Skeletal muscle cell (primary cell): ENCODE measurements at places on chromosomes 16 and 17.

GRCh38 chr16:57100445-57100844, 8.1 kb downstream of the CPNE2 start:
- no peak for DNase-seq

DNA sequence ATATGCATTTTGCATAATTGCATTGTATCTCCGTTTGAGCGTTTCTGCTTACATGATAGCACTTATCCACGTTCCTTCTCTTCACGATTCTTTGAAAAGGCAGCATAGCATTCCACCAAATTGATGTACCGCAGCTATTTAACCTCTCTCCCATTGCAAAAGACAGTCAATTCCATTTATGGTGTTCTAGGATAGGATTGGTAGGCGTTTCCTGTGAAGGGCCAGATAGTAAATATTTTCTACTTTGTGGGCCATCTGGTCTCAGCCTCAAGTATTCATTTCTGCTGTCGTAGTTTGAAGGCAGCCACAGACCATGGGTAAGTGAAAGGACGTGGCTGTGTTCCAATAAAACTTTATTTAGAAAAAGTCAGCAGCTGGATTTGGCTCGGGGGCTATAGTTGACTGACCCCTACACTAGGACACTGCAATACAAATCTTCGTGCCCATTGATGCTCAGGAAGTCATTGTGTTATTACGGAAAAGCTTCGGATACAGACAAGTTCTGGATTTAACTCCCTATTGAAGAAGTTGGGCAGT, 10.1 kb downstream of the SNX29 start:
- DNase-seq, result no peak

DNA sequence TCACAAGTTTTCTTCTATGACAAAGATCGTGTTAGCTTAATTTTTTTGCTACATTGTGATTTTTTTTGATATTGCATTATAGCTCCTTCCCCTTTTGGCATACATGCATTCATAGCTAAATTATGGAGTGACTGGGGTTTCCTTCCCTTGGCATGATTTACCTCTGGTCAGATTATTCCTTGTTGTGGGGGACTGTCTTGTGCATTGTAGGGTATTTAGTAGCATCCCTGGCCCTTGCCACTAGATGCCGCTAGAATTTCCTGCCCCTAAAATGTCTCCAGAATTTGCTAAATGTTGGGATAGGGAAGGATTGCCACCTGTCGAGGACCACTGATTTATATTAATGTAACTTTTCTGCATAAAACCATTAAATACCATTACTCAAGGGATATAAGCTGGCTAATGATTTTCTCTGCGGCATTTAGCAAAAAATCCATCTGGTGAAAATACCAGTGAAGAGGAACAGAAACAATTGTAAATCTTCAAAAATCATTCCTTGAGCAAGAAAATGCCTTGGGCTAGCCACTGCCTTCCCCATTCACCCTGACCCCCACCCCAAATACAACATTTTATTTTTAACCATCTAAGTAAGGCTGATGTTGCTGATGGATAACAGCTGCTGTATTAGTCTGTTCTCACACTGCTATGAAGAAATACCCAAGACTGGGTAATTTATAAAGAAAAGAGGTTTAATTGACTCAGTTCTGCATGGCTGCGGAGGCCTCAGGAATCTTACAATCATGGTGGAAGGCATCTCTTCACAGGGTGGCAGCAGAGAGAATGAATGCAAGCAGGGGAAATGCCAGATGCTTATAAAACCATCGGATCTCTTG, 195.2 kb downstream of the MAP2K6 start:
- no peak for DNase-seq

DNA sequence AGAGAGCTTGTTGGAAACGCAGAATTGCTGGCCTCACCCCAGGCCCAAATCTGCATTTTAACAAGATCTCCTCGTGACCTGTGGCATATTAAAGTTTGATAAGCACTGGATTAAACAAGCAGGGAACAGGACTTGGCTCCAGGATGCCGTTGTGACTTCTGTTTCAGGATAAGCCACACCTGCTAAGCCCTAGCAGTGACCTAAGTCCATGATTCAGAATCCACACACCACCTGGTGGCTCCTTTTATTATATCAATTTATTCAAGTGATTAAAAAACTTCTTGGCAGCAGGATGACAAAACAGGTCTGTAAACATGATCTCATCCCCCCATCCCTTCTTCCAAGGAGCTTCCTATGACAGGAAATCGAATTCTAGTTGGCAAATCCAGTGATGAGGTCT, 9.1 kb downstream of the NAGPA start:
- DNase-seq, result no peak

GRCh38 chr17:39604911-39605491, 2.7 kb downstream of the NEUROD2 start:
- no peak for DNase-seq

- no peak for DNase-seq
These were observed 14.1 kb upstream of the NKD1 start for GRCh38 chr16:50534091-50534490.
